ENCODE measurements at places on chromosomes 5 and 9.
A peak's percentile ranks its signal among the peaks of the same experiment; 100 is the strongest.

GRCh38 chr5:89452081-89452480 is 569.1 kb upstream of the MEF2C start:
- DNase-seq: no peak

- DNase-seq: no peak
Observed at GRCh38 chr5:107578051-107578635, 92.6 kb downstream of the EFNA5 start.

GRCh38 chr9:3018691-3019230 is 174.9 kb upstream of the PUM3 start:
- no peak for DNase-seq

- DNase-seq: no peak
Observed at GRCh38 chr5:112117551-112117950, 301.5 kb downstream of the EPB41L4A start.

DNA sequence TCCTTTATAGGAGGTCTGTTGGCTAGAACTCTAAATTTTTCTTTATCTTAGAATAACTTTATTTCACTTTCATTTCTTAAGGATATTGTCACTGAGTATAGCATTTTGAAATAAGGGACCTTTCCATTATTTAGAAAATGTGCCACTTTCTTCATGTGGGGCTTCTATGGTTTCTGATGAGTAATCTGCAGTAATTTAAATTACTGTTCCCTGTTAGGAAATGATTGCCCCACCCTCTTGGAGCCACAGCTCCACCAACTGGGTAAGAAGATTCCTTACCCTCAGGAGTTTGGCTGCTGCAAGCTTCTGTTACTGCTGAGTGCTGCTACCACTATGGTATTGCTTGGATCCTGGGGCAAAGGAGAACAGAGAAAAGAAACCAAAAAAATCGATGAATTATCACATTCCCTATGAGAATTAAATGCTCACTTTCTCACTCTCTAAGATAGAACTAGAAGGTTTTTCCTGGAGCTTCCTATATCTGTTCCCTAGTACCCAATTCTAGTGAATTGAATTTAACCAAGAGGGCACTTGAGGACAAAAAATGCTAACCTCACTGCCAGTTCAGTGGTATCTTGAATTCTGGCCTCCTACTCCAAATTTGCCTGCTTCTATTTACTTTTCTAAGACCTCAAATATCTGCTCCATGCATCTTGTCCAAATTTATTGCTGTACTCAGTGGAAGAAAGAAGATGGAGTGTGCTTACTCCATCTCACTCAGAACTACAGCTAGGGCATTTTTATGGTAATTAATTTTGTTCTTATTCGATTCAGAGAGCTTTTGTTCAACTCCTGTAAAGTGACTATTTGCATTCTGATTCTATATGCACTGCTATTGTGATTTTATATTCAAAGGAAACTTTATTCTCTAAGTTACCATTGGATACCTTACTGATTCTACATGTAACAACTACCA is 2111.3 kb downstream of the MAT2B start:
- DNase-seq: no peak

- no peak for DNase-seq
Observed at GRCh38 chr9:84300271-84300670, 40.3 kb downstream of the SLC28A3 start.

DNA sequence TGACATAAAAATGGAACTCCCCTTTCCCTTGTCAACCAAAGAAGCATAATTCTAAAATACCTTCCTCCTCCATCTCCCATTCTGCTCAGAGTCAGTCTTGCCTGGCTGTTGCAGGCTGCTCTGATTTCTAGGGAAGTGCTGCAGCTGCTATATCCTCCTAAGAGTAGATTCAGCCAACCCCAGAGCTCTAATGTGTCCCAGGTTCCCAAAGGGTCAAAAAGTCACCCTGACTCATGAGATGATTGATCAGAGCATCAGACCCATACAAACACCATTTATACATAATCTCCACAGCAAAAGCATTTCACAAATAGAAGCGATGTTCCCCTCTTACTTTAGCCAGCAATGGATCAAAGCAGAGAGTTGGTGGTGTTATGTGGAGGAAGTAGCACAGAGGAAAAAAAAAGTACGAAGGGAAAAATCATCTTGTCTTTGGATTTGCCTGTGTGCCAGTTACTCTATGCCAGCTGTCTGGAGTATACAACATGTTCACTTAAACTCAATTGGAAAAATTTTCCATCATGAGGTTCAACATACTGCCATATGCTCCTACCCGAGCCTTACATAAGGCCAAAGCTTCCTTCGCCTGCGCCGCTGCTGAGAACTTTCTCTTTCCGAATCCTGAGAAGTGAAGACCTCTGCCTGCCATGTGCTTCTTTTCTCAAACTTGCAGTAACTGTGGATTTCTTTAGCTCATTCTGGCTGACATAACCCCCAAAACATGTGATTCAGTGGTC is 258.0 kb downstream of the TLE4 start:
- no peak for DNase-seq

DNA sequence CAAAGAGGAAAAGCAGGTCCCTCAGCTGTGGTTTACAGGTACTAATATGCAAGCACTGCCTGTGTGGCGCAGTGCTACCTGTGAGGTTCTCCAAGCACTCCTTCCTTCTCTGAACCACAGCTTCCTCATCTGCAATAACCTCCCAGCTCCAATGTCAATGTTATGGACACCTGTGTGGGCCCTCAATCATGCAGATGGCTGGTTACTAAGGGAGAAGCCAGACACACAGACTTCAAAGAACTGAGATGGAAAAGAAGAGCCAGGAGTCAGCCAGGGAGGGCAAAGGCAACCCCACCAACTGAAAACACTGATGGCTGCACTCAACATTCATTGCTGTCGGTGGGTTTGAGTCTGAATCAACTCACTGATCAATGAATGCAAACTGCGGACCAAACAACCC is 77.7 kb downstream of the NR6A1 start:
- no peak for DNase-seq

DNA sequence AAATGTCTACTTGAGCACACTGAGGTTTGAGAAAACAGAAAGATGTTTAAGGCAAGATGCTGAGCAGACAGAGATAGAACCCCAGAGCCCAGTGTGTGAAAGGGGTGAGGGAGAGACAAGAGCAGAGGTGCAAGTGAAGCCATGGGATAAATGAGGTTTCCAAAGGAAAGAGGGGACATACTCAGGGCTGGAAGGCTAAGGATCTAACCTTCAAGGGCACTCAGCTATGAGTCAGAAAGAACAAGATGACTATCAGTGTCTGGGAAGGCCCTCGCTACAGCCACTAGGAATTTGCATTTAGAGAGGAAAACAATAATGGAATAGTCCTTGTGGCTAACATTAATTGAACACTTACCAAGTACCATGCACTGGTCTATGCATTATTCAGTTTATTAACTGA is 113.7 kb downstream of the HTR4 start:
- DNase-seq: no peak

- no peak for DNase-seq
Observed at GRCh38 chr9:110919609-110920008, 118.7 kb downstream of the LPAR1 start.

- DNase-seq: no peak
Observed at GRCh38 chr9:93902780-93903655, 52.1 kb downstream of the BARX1 start.

DNA sequence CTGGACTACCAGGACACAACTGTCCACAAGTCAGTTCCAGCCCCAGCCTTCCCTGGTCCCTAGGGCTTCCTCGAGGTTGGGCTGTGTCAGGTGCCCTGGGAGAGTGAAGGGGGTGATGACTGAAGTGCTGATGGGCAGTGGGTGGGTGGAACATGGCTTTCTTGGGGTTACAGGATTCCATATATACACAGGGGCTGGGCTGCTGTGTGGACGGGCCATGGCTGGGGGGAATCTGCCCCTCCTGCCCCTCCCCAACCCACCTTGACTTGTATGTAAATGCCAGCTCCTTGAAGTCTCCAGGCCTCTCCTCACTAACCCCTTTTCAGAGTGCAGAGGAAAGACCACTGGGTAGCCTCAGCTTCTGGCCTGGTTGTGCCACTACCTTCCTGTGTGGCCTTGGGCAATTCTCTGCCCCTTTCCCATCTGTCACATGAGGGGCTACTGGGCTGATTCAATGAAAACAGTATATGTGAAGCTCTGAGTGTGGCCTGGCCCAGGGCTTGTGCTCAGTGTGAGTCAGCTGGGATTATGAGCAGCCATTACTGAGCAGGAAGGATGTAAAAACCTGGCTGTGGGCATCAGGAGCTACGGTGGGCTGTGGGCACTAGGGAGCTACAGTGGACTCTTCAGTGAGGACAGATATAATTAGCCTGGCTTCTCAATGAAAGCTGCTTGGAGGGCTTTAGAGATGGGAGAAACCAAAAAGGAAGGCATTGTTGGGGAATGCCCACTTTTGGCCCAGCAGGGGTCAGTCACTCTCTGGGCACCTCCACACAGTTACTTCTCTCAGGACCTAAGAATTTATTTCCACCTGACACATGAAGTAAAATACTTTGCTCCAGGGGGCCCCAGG is 23.3 kb downstream of the PITX1 start:
- no peak for DNase-seq

GRCh38 chr9:16866587-16866986 is 3.9 kb downstream of the BNC2 start:
- DNase-seq: no peak

DNA sequence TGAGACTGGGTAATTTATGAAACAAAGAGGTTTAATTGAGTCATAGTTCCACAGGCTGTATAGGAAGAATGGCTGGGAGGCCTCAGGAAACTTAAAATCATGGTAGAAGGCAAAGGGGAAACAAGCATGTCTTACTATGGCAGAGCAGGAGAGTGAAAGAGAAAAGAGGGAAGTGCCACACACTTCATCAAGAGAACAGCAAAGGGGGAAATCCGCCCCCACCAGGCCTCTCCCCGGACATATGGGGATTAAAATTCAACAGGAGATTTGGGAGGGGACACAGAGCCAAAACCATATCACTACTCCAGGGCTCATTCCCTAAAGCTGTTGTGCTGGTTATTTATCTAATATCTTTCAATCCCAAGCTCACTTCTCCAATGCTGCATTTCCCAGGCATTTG is 50.2 kb upstream of the NR3C1 start:
- DNase-seq: no peak

DNA sequence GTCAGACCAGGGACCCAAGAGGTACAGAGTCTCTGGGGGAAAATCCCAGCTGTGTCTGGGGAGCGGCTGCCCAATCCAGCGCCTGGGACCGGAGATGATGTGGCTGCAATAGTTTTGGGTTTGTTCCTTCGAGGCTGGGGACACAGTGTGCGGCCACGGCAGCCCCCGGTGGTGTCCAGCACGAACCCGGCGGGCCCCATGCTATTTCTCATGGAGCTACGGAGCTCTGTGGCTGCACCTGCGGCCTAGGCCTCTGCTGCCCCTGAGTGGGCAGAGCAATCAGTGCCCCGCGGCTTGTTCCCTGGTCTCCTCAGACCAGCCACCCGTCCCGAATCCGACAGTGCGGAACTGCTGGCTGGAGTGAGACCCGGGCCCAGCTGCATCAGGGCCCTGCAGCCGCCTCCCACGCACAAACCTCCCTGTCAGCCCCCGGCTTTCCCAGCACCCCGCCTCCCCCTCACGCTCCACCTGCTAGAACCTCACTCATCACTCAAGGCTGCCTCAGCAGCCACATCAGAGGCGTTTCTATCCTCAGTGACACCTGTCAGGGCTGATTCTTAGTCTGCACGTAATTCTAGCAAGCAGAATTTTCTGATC is 29.0 kb downstream of the SARDH start:
- DNase-seq: no peak

GRCh38 chr5:135140446-135141204 is 106.6 kb upstream of the PITX1 start:
- no peak for DNase-seq

DNA sequence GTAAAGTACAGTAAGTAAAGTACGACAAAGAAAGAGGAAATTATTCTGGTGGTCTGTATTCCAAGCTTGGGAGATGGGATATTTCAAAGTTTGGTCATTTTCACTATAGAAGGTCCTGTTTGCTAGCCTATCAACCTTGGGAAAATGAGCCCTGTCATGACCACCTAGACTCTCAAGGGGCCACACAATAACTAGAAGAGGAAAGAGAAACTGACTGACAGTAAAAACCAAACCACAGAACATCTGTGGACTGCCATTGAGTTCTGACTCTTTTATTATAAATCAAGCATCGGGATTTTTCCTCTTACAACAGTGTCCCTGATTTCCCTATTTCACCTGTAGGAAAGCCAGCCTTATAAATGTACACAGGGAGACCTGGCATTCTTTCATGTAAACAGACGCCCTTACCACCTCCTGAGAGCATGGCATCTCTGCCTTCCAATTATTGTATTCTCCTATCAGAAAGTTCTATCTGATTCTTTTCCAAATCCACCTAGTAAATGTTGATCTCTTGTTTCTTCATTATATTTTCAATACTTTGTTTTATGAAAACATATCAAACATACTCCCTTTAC is 80.0 kb downstream of the ZNF622 start:
- peak; percentile 52 for DNase-seq

GRCh38 chr5:82657033-82657699 is 379.0 kb upstream of the RPS23 start:
- DNase-seq: no peak

GRCh38 chr5:12322042-12322441 is 417.8 kb upstream of the CTNND2 start:
- no peak for DNase-seq

DNA sequence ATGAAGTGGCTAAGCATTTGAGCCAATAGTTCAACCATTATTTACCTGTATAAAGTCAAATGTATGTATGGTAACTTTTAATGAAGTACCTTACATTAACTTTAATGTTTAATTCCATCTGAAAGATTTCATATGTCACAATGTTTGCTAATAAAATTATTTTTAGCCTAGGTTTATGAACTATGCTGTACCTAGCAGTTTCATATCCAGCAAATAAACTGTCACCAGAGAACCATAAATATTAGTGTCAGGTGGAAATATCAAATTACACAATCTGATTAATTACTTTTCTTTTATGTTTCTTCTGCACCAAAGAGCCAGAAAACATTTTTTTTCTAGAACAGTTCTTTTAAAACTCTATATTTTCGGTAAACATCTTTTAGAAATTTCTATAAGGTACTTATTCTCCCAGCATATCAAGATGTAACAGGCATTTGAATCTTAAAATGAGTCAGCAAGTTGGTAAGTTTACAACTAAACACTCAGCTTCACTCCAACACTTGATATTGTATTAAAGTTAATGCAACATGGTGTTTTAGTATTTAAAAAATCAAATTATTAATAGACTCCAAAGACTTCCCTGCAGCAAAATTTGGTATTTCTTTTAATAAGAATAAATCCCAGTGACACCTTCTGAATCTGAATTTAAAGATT is 8.5 kb upstream of the CCDC192 start:
- DNase-seq: no peak

- DNase-seq: no peak
Observed at GRCh38 chr9:13447843-13448422, 168.4 kb upstream of the MPDZ start.

- DNase-seq: no peak
Observed at GRCh38 chr5:2186472-2187015, 303.8 kb upstream of the IRX4 start.

DNA sequence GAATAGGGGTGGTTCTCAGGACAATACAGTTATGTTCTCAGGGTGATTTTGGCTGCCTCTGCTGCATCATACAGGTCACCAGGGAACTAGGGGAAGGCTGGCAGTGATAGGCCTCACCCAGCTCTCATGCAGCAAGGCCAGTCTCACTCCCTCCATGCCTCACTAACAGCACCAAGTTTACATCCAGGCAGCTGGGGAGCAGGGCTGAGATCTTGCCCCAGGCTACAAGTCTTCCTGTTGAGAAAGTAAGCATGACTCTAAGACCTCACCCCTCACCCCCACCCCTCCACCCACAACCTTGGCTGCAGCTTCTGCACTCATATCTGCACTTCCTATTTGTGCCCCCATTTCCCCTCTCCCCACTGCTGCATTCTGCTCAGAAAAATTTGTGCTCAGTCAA is 481.2 kb downstream of the ACTL7B start:
- DNase-seq: no peak

GRCh38 chr5:138844812-138845513 is 30.2 kb downstream of the LRRTM2 start:
- DNase-seq: peak; percentile 15
